ENCODE measurements at places on chromosomes 12 and 14.

DNA sequence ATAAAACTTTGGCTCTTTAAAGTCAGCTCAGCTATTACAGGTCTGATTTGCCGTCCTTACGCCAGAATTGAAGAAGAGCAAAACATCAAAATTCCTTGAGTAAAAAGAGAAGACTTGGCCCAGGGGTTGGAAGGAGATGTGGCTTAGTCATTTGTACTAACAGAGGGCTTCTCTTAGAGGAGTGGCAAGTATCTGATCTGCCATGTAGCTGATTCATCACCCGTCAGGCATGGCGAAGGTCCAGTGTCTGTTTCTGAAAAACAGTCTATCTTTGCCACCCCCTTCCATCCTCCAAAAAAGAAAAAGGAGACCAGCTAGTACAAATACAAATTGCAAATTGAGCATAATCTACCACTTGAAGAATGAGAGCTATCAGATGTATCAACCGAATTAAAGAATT, 91.9 kb downstream of the RAD52 start:
- no peak for DNase-seq

DNA sequence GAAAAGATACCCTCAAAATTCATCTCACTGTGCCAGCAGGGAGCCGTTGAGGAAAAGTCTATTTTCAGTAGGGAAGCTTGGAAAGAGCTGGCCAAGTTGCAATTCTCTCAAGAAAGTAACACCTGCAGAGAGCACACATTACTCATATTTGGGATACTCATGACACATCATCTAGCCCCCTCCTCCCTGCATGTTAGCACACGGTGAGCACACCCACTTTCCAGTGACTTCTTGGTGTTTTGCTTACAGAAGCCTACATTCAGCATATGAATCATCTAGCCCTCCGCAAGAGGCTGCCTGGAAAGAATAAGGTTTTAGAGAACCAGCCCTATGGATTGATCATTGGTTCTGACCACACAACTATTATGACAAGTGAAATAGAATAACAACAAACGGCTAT, 124.5 kb downstream of the PTPRO start:
- no peak for DNase-seq

DNA sequence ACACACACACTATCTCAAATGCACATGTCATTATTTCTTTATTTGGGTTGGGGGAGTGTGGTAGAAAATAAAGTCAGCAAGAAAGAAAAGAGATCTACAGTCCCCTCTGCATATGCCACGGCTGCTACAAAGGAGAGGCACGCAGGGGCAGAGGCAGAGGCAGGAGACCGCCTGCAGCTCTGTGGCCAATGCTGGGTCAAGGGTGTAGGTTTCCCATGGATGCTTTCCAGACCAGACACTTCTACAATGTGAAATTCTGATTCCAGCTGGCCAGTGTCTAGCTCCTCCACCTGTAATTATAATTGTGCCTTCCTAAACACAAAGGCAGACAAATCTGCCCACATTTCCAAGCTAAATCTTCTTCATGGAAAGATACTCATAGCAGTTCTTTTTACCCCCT, 19.2 kb downstream of the VPS37B start:
- no peak for DNase-seq

GRCh38 chr12:3431686-3432085, 59.3 kb upstream of the PRMT8 start:
- no peak for DNase-seq

- no peak for DNase-seq
Measured at GRCh38 chr12:127107744-127108143, 1159.2 kb upstream of the TMEM132C start.

- no peak for DNase-seq
Measured at GRCh38 chr14:58772794-58773620, 135.2 kb downstream of the DACT1 start.

GRCh38 chr12:111558107-111558376, 41.1 kb downstream of the ATXN2 start:
- no peak for DNase-seq

GRCh38 chr14:83975841-83976770, 1553.8 kb upstream of the FLRT2 start:
- no peak for DNase-seq

Data from GM12892 (cell line).